ENCODE measurements at places on chromosomes 12 and 14.

DNA sequence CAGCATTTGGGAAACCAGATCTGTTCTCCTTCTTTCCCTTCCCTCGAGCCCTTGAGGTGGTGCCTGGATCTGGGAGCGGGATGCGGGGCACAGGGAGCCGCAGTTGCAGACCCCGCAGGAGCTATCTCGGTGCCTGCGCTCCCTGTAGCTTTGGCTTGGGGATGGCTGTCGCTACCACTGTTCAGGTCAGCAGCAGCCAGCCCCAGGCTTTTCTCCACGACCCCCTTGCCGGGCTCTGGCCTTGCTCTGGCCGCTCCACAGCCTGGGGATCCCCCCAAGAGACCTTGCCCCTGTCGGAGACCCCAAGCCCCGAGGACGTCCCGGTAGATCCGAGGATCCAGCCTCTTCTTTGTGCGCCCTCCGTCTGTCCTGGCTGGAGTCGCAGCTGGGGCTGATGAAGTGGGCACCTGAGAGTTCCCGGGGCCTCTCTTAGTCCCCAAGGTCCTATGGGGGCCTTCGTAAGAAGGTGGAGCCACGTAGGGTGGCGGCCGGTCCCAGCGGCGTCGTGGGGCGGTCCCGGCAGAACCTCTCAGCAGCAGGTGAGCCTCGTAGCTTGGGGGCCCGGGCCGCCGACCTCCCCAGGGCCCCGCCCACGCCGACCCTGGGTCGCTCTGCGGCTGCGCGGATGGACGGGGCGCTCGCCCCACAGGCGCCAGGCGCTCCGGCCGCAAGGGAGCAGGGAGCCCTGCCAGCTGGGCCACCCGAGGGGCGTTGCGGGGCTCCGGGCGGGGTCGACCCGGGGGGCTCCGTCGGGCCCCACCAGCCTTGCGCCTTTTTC is 1.3 kb downstream of the DDN start:
- DNase-seq, result no peak

- DNase-seq, result peak; percentile 57
Measured at GRCh38 chr14:78848234-78848820, 678.2 kb downstream of the NRXN3 start.

GRCh38 chr12:68432622-68433021 is 100.5 kb upstream of the MDM1 start:
- no peak for DNase-seq

DNA sequence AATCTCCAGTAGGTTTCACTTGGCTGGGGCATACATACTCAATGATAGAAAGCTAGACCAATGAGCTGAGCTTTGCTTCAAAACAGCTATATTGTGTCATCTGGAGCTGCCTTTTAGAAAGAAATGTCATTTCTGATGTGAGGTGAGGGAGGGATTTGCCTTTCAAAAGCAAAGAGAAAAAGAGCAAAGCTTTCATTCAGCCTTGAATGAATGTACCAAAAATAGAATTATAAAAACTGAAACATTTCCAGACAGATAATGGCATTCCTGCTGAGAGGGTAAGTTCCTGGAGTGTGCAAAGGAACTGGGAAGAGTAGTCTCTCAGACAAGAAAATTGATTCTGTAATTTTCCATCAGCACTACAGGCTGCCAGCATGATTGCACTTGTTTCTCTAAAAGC is 710.0 kb downstream of the LRFN5 start:
- no peak for DNase-seq

GRCh38 chr12:44930972-44931600 is 55.0 kb upstream of the NELL2 start:
- peak; percentile 56 for DNase-seq

GRCh38 chr14:99703381-99703780 is 19.3 kb downstream of the CYP46A1 start:
- DNase-seq, result no peak

DNA sequence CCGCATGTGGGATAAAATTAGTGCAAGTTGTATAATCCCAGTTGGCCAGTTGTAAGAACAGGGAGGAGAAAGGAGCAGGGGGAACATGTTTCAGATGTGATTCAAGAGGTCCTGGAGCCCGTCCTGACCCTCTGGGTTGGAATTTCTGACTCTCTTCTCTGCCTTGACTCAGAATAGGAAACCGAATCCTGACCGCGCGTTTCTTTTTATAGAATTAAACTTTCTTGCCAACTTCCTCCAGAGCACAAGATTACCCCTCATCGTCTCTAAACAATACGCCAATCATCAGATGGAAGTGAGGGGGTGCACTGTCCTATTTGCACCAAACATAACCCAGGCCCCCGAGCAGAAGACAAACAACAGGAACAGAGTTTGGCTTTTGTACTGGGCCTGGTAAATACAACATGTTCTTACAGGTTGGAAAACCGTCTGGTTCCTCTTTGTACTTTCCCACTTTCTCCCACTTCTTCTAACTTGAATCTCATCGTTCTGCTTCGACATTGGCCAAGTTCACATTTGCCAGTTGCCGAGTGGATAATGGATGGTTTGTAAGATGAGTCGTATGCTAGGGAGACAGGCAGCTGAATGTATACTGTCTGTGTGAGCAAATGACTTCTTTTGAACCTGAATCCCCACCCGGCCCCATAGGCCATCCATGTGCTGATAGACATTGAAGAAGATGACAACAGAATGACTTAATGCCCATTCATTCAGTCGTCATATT is 42.6 kb upstream of the MED13L start:
- no peak for DNase-seq

DNA sequence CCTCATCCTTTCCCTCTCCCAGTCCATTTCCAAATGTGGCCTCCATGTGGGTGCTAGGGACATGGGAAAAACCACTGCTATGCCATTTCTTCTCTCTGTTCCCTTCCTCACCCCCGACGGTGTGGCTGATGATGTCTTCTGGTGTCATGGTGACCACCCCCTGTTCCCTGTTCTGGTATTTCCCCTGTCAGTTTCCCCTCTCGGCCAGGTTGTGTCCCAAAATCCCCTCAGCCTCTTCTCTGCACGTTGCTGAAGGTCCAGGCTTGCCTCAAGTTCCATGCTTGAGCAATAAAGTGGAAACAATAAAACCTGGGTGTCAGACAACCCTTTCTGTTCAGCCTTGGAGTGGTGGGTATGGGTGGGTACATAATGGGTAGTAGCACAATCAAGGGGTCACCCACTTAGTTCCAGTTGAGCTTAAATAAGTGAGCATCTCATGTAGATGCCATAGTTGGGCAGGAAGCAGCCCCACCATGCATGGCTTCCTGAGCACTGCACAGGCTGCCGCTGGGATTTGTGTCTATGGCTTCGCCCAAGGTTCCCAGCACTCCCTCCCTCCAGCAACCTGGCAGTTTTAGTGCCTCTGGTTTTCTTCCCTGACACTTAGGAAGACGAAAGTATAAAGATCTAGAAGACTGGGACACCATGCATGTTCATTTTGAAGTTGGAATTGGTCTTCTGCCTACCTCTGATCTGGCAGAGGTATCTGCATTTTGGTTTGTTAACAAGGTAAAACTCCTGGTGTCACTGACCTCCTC is 8.7 kb upstream of the ITFG2 start:
- DNase-seq, result no peak

DNA sequence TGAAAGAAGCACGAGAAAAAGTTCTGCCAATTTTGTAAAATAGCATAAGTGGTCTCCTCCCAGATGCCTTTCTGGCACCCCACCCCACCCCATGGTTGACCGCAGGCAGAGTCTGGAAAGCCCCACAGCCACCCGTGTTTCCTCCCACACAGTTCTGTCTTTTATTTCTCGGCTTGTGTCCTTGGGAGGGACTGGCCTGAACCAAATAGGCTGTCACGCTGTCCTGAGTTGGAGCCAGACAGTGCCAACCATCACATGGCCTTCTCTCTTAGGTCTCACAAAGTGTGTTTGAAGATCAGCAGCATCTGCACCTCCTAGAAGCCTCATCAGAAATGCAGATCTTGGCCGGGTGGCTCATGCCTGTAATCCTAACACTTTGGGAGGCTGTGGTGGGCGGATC is 10.2 kb upstream of the LTA4H start:
- no peak for DNase-seq

DNA sequence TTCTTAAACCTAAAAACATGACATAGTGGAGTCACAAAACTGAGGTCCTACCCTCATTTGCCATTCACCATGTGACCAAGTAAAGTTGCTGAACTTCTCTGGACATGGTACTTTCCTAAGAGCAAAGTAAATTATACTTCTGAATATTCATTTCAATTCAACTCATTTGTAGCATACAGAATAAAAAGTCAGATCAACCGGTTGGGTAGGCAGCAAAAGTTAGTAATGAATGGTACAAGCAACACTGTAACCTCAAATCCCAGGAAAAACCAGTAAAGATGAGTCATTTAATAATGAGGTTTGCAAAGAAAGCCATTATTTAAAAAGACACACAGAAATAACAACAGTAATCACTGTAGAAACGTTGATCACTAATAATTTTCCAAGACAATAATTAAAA is 8.7 kb downstream of the POLE2 start:
- no peak for DNase-seq

DNA sequence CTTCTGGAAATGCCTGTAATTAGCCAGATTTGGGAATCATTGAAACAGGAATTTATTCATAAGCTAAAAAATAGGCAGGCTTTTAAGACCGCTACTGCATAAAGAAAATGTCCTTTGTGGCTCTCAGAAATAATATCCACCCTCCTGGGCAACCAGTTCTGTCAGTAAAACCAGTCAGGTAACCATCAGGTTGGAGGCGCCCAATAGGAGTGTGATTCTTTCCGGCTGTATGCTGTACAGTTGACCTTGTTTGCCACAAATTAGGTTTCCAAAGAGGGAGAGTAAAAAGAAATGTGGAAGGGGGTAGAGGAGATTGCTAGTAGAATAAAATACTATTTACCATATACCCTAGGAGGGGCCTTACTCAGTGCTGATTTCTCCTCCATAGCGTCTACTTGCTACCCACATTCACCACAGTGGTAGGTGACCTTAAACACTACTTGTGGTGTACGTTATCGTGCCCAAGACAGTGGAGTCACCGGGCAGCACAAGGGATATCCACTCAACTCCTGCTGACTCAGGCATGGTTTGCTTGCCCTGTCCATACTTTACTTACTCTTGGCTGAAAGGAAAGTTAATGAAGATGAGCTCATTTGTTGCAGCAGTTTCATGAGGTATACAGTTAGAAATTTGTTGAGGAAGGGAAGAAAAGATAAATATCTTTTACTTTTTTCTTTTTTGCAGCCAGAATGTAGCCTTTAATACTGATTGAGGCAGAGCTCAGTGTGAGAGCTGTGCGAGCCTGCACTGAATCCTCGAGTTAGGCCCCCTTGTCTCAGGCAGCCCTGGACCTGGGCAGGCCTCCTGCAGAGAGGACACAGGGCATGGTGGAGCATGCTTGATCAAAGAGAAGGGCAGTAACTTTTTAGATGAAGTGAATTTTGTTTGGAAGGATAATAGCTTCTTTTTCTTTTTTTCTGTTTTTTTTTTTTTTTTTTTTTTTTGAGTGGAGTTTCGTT is 76.7 kb downstream of the DIP2B start:
- no peak for DNase-seq

DNA sequence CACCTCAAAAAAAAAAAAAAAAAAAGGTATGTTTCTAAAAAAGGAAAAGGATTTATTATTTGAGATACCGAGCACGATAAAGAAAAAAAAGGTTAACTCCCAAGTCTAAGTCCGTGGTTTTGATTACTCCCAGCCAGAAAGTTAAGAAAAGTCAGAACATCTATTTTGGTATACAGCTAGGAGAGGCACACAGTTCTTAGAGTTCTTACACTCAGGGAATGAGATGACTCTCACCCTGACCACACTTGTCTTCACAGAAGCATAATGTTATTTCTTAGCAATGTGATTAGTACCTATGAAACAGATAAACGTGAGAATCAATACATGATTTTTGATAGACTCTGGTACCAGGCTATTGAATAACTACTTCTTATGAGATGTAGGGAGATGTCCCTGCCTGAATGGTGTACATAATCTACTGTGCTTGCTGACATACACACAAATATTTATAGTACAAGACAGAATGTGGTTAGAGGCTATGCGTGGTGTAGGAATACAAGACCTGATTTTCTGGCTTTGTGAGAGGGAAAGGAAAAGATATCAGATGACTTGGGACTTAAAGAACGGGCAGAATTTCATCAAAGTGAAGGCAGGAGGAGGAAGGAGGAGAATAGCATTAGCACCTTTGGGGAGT is 31.6 kb downstream of the LIMA1 start:
- DNase-seq, result no peak

DNA sequence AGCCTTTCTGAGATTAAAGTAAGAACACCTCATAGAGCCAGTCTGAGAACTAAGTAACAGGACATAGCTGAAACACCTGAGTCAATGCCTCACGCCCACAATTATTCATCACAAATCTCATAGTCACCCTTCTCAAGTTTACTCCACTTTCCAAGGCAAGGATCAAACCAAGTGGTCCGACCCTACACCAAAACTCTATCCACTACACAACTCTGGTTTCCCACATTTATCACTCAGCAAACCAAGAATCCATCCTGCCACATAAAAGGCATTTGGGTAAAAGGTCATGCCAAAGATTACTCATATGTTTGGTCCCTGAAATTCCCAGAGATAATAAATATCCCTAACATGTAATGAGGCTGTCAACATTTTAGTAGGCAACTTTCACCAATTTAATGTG is 144.1 kb downstream of the RPAP3 start:
- no peak for DNase-seq

DNA sequence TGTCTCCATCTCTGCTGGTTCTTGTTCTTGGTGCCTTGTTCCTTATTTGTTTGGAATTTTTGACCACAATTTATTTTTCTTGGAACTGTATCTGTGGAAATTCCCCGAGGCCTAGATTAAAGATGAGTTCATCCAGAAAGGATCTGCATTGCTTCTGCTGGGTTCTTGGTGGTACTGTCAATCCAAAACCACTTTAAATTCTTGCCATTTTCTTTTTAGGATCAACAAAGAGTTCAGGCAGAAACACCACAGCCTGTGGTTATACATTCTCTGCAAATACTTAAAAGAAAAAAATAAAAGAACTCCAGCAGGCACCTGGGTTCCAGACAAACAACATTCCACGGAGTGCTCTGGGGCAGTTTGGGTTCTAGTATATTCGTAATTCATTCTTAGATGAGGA is 6.0 kb upstream of the VAMP1 start:
- no peak for DNase-seq

DNA sequence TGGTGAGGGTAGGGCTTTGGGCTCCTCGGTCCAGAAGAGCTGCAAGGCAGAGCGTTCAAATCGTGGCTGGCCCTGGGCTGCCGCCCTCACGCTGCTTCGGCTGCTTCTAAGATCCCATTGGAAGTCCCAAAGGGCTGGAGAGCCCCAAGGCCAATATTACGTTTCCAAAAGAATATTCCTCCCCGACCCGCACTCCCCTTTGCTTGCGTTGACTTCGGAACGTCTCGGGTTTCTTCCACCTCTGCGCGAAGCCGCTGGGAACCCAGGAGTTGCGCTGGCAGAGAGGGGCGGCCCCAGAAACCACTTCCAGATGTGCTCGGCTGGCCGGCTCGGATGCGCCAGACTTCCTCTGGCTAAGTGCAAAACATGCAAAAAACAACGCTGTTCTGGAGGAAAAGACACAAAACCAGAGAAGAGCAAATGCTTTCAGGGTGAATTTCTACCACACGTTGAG is at the start of gene GLT8D2:
Gene GLT8D2 (minus strand): TSS at position 285 of the 454 bp plus-strand sequence. CDS start 30,539 bp downstream, outside the sequence.
- no peak for DNase-seq

GRCh38 chr12:116675339-116676107 is 62.3 kb downstream of the SPRING1 start:
- DNase-seq, result no peak
